Colonic mucosa (tissue), 4 donors: ENCODE measurements at places on chromosomes 12 and 14. TPM values are rescaled to one million over a fixed set of nuclear protein-coding genes. Genes with fewer than 3 reads are reported as not detected.

ABCD2 gene
- total RNA-seq, result 0.17 TPM

KRT73 gene
- total RNA-seq, result not detected

DNA sequence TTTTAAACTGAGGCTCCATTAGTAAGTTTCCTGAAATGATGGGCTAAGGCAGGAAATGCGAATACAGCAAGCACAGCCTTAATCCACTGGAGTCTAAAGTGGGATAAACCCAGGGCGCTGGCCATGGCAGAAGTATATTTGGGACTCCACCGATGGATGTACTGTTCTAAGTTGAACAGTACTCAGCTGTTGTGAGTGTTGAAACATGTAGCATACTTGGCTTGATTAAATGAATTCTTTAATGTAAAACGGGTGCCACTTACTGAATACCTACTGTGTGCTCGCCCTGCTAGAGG is 996 bp downstream of the SSPN start:
- no peak for DNase-seq

- DNase-seq, result no peak
Observed at GRCh38 chr12:39368096-39368495, 74.8 kb downstream of the KIF21A start.

GRCh38 chr14:103456167-103456835 is 66.3 kb downstream of the CKB start:
- DNase-seq, result no peak

DNA sequence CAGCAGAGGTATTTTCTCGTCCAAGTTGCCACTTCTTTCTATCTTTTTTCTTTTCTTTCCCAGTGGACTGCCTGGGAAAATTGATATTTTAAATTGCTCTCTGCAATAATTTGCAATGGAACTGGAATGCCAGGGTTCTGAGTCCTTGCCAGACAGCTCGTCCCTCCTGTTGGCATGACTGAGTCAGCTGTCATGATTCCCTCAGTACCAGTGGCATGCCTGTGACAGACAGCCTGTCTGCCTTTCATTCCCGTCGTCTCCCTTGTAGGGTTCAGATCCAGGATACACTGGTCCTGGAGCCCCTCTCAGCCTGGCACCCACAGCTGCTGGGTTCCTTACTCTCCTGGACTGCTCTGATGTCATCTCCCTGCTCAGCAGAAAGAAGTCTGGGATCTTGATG is 84.8 kb downstream of the PTPN11 start:
- DNase-seq, result no peak

CNTN1 gene
- total RNA-seq, result 4.4 TPM

RNFT2 gene
- 6.3 TPM for total RNA-seq

INHBC gene
- not detected for total RNA-seq

KLRC3 gene
- total RNA-seq, result not detected

GRCh38 chr14:56244138-56244789 is 126.1 kb downstream of the PELI2 start:
- no peak for DNase-seq

JDP2 gene
- 37.1 TPM for total RNA-seq

CLEC7A gene
- total RNA-seq, result 1.1 TPM

DNA sequence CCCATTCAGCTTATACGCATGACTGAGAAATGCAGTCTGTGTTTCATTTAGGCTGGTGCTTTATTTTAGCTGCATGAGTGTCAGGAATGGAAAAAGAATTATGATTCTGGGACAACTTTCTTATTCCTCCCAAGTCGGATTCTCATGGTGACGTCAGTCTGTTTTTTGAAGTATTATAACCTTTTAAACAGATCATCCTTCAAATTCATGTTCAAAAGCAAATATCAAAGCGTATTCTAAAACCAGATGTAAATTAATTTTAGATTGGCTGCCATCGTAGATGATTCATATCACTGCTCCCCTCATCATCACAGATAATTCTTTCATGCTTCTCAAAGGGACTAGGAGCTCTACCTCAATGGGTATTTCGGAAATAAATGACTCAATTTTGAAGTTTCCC is 15.0 kb downstream of the FNTB start:
- DNase-seq, result no peak

WSCD2 gene
- total RNA-seq, result 0.74 TPM

- DNase-seq, result no peak
Observed at GRCh38 chr12:40017488-40017887, 88.4 kb downstream of the SLC2A13 start.

RFX4 gene
- not detected for total RNA-seq

MMP17 gene
- total RNA-seq, result 1.9 TPM

DNA sequence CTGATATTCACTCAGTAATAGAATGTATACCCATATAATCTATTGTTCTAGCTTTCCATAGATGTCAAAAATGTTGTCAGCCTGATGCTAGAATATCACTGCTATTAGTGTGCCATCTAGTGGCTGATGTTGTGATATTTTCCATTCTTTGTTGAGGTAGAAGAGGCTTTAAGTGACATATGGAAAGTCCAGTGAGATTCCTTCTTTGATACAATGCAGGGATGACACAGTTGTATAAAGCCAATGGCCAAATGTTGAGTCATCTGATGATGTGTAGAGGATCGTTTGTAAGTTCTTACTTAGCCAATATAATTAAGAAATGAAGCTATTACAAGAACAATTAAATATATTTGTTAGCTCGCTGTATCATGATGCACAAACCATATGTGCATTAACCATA is 58.1 kb upstream of the PCED1B start:
- DNase-seq, result no peak

GNB3 gene
- total RNA-seq, result 0.62 TPM

THAP2 gene
- total RNA-seq, result 6.0 TPM

SLC39A2 gene
- total RNA-seq, result 3.0 TPM

LRFN5 gene
- 0.37 TPM for total RNA-seq

IRAK3 gene
- 3.6 TPM for total RNA-seq

NPFF gene
- not detected for total RNA-seq

GRCh38 chr12:33265033-33265731 is 174.4 kb downstream of the SYT10 start:
- no peak for DNase-seq

TBX3 gene
- total RNA-seq, result 7.2 TPM

- no peak for DNase-seq
Observed at GRCh38 chr14:101064718-101065117, 161.2 kb upstream of the RTL1 start.

DNA sequence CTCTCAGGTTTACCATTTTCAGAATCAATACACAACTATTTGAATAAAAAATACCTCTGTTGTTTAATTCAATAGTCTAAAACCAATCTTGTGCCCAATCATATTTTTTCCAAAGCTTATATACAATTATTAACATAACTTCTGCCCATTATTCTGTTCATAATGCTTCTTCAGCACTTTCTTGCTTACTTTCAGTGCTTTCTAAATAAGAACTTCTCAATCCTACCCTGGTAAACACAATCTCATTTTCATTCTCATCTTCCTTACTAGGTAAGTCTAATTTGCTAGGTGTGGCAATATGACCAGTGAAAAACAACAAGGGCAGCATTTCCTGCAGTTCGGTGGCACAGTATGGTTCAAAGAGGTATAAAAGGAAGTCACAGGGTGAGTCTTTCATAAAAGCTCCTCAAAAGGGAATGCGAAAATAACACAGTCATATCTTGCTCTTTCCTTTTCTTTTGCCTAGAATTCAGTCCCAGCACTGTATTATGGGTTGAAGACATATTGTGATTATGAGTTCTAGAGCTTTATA is 103.5 kb downstream of the FOXG1 start:
- no peak for DNase-seq
